ENCODE measurements at places on chromosomes 11 and 22. TPM values are rescaled to one million over a fixed set of nuclear protein-coding genes. Genes with fewer than 3 reads are reported as not detected.

The CHRNA10 gene
- not detected for polyA plus RNA-seq

- DNase-seq: no peak
These were observed 47.8 kb downstream of the GDPD4 start for GRCh38 chr11:77253690-77254089.

The RAG1 gene
- polyA plus RNA-seq: not detected

DNA sequence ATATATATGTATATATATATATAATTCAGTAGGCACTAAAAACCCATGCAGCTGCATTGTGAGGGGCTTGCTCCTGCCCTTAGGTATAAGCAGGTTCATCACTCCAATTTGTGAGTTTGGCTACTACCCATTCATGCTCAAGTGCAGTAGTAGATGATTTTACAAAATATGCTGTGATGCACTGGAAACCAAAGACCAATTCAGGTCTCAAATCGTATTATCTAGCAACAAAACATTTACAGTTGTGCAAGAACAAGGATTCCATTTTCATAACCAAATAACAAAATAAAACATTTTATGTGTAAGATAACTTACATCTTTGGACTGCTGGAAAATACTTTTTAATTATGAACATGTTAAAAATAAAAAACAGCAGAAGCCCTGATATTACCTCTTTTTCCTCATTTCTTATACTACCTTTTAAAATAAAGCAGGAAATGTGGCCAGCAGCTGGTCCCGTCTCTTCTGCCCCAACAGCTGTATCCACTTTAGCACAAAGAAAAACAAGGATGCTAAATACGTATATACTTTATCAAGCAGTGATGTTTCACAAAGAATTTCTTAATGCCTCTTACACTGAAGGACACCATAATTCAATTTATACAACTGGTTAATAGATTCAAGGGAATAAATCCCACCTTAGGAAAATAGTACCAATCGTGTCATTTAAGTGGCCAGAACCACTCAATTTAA is 2.8 kb downstream of the CREBZF start:
- DNase-seq: no peak

The NFAM1 gene
- polyA plus RNA-seq: 1.4 TPM

The SEC14L2 gene
- 25.3 TPM for polyA plus RNA-seq

The LRRC4C gene
- 3.5 TPM for polyA plus RNA-seq

The IPO7 gene
- polyA plus RNA-seq: 28.0 TPM
